Breast epithelium (tissue), 4 donors: ENCODE measurements at places on chromosomes 2 and 18.

DNA sequence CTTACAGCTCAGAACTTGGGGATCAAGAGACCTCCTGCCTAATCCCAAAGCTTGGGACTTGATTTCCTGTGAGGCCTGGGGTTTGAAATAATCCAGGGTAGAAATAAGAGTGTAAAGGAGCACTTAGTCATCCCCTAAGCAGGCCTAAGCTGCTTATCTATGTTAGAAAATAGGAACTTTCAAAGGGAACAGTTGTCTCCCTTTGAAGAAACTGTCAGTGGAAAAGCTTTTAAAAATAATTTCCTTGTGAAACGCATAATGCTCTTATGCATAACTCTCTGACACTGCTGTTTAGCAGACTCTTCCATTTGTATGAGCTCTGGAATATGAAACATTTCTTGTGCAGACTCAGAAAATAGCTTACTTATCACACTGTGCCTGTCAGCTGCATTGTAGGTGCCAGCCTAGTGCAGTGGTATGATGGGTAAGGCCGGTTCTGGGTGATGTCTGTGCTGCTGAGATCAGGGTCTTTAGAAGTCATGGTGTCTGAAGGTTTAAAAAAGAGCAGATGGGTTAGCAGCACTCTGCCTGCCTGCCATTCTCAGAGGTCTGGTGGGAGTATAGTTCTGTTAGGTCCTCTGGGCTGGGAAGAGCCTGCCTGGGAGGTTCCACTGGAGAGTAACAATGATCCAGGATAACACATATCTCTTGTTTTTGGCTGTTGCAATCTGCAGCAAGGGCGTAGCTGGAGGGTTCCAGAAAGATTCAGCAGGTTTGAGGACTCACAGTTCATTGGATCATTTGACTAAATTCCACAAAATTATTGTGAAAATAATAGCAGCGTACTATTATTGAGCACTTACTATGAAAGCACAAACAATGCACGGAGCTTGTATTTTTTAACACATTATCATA is 283.2 kb upstream of the MEX3C start:
- no peak for DNase-seq

- no peak for DNase-seq
Observed at GRCh38 chr18:10481831-10482230, 27.4 kb downstream of the APCDD1 start.

- DNase-seq = no peak
Observed at GRCh38 chr2:84884449-84884848, 3.6 kb upstream of the TRABD2A start.

DNA sequence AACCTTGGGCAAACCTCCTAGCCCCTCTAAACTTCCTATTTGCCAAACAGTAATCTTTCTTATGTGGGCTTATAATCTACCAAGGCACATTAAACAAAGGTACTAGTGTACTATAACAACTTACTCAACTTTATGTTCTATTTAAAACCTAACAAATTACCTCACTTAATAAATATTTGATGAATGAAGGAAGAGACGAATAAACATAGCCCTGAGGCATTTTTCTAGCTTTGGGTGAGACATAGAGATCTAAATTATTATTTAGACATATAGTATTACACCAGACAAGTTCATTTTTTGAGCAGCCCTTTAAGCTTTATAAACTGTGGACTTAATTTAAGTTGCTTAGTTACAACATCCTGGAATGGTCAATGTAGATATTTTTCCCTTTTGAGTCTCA is 104.6 kb downstream of the UNC80 start:
- no peak for DNase-seq

GRCh38 chr2:119085613-119086012 is 72.9 kb downstream of the C1QL2 start:
- DNase-seq = no peak

DNA sequence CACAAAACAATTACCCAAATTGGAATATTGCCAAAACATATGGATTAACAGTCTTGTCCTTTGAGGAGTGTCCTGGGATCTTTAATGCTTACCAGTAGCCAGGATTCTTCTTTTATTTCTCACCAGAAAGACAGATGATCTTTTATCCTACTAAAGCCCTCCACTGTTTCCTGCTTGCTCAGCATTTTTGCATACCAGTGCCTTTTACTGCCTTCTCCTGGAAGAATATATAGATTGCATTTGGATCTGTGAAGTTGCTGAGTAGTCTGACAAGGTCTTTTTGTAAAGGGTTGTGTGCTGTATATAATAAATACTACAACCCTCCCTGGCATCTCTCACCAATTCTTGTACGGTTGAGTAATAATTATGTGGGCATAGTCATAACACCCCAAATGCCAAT is 652.2 kb downstream of the LRRTM4 start:
- no peak for DNase-seq

DNA sequence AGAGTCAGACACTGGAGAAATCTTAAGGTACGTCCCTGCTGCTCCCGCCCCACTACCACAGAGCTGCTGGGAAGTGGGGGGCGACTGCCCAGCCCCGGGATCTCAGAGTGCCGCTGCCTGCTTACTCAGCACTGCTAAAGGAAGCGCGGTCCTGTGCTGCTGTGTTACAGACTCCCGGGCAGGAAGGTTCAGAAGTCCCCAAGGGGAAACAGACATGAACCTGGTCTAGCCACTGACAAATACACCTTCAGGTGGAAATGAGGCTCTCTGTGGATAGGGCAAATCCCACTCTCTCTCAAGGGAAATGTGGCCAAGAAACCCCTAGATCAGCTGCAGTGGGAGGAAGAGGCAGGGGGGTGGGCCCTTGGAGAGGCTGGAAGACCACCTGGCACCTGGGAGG is 13.7 kb downstream of the MTERF4 start:
- DNase-seq = no peak

DNA sequence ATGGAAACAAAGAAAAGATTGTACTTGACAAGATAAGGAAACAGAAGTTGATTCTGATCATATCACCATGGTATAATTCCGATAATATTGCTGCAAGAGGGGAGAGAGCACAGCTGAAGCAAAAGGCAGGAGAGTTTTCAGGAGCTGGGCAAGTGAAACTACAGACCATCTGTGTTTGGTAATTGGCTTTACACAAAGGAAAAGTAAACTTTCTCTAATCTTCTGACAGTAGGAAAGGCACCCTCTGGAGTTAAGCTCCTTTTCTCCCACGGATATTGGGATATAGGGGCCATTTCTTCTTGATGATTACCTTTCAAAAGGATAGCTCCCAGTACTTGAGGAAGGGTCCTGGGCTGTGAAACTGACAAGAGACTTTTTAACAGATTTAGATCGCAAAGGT is 29.9 kb upstream of the REG3A start:
- no peak for DNase-seq

GRCh38 chr2:133486771-133487191 is 81.5 kb downstream of the NCKAP5 start:
- DNase-seq = no peak

GRCh38 chr2:114156366-114157056 is 266.6 kb downstream of the ACTR3 start:
- DNase-seq = no peak

DNA sequence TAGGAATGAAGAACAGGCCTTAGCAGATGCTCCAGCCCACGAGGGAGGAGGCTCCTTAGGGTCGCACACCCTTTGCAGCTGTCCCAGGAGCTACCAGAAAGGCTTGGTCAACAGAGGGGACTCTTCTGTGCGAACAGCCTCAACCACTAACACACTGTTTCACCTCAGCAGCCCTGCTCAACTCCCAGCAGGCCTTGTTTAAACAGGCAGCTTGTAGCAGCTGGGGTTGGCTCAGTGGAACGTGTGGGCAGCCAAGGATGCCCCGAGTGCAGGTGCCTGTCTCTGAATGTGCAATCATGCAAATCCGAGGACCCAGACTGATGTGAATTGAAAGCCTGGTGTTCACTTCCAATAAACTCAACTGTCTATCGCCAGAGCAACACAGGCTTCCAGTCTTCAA is 88.7 kb upstream of the CXCR4 start:
- no peak for DNase-seq

GRCh38 chr18:58251416-58251815 is 207.4 kb downstream of the NEDD4L start:
- no peak for DNase-seq

DNA sequence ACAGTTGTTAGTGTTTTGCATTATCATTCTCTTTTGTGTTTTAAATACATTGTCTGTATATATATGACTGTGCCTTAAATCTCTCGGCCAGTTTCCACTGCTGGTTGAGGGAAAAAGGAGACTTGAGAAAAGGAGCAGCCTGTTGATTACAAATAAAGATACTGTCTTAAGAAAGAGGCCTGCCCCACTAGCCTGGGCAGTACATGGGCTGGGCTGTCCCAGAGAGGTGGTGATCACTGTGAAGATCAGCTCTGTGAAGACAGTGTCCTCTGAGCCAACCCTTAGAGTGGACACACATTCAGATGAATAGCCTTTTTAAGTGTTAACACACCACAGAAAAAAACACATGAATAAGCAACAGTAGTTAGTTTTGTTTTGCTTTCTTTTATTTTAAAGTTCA is 10.0 kb upstream of the OTX1 start:
- no peak for DNase-seq

DNA sequence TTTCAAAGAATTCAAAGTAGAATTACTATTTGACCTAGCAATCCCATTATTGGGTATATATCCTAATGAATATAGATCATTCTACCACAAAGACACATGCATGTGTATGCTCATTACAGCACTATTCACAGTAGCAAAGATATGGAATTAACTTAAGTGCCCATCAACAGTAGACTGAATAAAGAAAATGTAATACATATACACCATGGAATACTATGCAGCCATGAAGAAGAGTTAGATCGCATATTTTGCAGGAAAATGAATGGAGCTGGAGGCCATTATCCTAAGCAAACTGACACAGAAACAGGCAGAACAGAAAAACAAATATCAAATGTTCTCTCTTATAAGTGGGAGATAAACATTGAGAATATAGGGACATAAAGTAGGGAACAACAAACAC is 519.2 kb upstream of the REG3G start:
- no peak for DNase-seq

DNA sequence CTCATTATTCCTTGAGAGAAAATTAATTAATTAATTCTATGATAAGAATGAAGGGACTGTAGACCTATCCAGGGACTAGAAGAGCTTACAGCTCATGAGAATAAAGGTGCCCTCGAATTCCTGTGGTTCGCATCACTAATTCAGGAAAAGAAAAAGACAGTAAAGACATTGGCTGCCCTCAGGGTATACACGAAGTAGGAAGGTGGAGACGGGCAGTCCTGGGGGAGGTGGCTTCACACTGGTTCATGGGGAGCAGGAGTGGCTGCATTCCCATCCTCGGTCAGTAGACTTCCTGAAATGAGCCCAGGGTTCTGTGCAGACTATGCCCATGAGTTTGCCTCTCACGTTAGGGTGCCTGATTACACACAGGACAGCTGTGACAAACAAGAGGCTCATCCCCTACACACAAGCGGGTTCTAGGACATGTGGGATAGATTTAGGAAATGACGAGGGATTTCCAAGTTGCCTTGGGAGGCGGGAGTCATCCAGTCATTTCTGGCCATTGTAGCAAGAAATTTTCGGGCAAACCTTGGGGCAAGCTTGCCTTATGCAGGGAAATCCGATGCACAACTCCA is 282.2 kb downstream of the CYP26B1 start:
- no peak for DNase-seq

GRCh38 chr2:63819256-63819655 is 22.4 kb upstream of the UGP2 start:
- DNase-seq = no peak

DNA sequence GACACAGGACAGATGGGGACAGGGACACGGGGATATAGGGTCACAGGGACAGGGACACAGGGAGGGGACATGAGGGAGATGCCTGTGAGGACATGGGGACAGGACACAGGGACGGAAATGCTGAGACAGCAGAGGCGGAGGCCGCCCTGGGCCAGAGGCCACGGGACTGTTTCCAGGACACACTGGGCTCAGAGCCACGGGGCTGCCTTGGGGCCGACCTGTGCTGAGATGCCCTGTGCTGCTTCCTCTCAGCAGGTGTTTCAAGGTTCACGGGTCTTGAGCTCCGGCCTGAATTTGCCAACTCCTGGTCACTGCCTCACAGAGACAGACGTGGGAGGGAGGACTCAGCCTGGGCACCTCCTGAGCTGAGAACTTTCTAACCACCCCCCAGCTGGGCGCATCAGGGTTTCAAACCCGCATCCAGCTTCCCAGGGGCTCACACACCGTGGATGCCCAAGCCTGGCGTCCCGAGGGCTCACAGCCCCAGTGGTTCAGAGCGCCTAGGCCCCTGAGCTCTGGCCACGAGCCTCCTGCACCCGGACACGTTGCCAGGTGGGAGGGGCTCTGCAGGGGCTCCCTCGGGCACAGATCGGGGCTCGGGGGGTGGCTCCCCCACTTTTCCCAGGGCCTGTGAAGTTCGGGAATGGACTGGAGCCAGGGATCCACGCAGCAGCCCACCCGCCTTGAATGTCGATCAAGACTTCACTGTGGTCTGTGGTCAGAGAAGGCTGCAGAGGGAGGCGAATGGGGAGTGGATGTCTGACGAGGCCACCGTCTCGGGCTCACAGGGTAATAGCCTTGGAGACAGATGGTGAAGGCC is 64.1 kb downstream of the SLC66A2 start:
- no peak for DNase-seq

- peak; percentile 67 for DNase-seq
Observed at GRCh38 chr2:112032689-112033465, 22.2 kb upstream of the TMEM87B start.

DNA sequence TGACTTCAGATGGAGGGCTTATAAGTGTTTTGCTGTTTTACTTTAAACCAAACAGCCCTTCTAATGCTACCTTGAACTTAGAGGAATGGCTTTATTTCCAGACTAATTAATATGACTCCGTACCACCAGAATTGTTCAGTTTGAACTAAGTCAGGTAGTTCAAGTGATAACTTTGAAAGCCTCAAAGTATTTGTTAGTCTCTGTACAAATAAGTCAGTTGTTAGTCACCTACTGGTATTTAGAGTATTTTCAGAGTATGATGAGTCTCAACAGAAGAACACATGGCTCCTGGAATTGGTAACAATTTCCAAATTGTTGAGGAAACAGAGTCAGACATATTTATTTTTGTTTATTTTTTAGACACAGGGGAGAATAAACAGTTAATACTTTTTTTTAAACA is 381.8 kb upstream of the NRXN1 start:
- no peak for DNase-seq

DNA sequence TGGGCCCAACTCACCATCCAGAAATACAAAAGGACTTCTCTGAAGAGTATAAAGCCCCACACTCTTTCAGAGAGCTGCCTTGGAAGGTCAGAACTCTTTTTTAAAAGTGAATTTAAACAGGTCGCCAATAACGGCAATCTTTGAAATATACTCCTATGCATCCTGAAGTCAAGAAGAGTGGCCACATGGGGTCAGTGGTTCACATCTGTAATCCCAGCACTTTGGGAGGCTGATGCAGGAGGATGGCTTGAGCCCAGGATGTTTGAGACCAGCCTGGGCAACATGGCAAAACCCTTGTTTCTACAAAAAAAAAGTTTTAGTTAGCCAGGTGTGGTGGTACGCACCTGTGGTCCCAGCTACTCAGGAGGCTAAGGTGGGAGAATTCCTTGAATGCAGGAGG is 68.1 kb upstream of the FZD7 start:
- no peak for DNase-seq

GRCh38 chr2:205964111-205964761 is 121.7 kb downstream of the INO80D start:
- no peak for DNase-seq

GRCh38 chr2:134772493-134773169 is 53.8 kb upstream of the TMEM163 start:
- no peak for DNase-seq

- no peak for DNase-seq
Observed at GRCh38 chr2:96764253-96764637, 3.5 kb downstream of the CNNM4 start.

- DNase-seq = no peak
Observed at GRCh38 chr2:197674591-197674990, 796 bp downstream of the RFTN2 start.

GRCh38 chr2:23803264-23803964 is 123.5 kb downstream of the ATAD2B start:
- no peak for DNase-seq
